Chondrocyte (in vitro differentiated cells): ENCODE measurements at places on chromosomes 4 and X.

DNA sequence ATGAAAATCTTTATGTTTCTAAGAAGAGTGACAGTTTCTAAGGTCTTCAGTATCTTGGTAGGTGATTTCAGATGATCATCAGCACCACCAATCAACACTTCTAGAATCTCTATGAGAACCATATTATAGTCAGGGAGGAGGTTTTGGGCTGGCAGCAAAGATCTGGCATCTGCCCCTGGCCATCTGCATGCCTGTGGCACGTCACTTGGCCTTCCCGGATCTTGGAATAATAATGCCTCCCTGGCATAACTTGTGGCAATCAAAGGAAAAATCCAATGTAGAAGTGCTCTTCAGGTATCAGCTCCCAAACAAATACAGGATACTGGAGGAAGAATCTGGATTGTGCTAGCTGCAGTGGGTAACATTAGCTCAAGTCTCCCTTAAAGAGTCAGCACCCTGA lies 57.3 kb downstream of the RASL11B start:
- no peak for DNase-seq

DNA sequence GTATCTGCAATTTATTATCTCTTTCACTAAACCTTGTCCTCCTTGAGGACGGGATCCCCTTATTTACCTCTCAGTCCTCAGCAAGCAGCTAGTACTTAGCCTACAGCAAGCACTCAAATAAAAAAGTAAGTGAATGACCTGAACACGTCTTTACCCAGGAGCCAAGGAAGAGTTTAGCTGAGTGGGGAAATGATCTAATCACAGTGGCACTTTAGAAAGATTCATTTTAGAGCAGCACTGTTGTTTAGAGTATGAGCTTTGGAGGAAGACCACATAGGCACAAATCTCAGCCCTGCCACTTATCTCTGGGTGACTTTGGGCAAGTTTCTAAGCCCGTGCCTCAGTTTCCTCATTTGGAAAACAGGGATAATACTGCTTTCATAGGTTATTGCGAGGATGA lies 2.7 kb downstream of the FAM120C start:
- no peak for DNase-seq

DNA sequence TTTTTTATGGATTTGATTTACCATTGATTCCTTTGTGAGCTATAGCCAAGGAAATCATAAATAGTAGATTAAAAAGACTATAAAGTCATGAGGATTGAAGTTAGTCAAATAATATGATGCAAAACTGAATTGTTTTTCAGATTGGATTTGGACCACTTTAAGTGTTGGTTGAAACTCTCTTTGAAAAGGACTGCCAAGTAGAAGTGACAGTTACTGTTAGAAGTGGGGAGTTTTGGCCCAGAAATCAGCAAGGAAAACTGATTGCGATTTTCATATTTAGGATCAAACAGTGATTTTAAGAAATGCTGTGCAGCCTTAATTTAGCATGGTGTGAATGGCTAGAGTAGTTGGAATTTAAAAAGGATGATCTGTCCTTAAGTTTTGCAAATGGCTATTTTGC lies 4.9 kb downstream of the ADGRL3 start:
- no peak for DNase-seq

DNA sequence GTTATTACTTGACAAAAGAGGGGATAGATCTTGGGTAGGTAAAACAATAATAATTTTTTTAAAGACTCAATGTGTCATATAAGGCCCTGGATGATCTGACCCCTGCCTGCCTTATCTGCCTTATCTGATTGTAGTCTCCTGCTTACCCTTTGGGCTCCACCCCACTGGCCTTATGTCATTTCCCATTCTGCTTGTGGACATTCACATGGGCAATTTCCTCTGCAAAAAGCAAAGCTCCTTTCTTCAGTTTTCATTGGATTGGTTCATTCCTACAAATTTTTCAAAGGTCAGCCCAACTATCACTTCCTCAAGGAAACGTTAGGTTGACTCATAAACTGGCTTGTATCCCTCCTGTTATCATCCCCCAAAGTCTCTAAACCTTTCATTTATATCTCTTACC lies 15.7 kb upstream of the TET2 start:
- DNase-seq = no peak

GRCh38 chr4:26736621-26737020 lies 124.0 kb upstream of the STIM2 start:
- DNase-seq = no peak

DNA sequence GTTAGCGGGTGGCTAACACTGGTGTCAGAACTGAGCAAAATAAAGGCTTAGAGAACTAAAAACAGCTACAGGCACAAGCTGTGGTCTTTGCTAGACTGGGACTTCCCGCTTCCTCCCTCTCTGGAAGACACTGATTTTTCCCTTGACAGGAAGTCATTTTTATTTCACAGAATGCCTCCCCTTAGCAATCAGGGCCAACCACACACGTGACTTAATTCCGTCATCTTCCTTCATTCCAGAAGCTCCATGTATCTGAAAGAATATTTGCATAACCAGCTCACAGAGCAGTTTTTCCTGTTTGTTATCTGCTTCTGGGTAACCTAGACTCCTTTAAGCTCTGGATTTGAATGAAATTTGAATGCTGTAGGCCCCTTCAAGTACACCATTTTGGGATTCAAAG lies 327.5 kb upstream of the FRG1 start:
- no peak for DNase-seq

GRCh38 chrX:10085223-10085622 lies 71.6 kb upstream of the CLCN4 start:
- no peak for DNase-seq
